GM13977 (cell line): ENCODE measurements at places on chromosomes 4 and X.
A peak's percentile ranks its signal among the peaks of the same experiment; 100 is the strongest.

DNA sequence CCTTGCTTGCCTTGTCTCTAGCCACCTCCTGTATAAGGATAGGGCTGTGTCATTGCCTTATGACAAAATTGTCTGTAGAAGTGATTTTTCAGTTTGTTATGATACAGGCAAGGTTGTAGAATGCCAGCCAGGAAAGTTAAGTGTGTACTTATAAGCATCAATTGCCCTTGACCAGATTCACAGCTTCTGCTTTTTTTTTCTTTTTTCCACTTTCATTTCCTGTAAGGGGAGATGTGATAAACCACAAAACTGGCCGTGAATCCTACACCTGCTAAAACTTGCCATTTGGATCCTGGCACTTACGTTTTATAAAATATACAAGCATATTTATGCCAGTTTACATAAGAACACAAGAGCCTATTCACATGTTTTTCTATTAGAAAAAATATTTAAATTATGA is 35.0 kb upstream of the BMPR1B start:
- no peak for DNase-seq

DNA sequence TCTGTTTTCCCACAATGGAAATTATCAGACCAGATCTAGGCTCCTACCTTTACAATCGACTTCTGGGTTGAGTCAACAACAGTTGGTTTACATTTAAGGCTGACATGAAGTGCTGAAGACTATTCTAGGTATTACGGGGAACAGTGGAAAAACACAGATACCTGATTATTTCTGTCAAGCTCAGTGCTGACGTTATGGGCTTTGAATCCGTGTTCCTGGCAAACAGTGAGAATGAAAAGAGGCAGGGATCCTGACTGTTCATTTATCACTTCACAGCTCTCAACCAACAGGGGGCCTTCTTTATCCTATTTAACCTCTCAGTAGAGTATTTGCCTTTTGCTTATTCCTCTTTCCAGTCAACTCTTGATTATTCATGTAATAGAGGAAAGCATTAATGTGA is 43.1 kb downstream of the TMEM164 start:
- no peak for DNase-seq

- DNase-seq = no peak
These were observed 390.3 kb downstream of the SH2D1A start for GRCh38 chrX:124736553-124737270.

GRCh38 chr4:164056426-164057142 is 562.1 kb downstream of the TMA16 start:
- DNase-seq = no peak

DNA sequence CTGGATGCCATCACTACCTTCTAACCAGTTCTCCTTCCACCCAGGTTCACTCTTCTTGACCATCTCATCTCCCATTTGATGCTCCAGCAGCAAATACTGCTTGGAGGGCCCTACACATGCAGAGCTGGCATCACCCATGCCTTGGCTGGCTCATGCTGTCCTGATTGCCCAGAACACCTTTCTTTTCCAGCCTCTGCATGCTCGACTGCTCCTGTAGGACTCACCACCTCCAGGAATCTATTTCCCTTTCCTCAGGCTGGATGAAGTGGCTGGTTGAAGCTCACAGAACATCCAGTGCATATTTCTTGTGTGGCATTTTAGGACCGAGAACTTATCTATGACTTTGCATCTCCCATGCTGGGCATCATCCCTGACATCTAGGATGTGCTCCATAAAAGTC is 148.3 kb downstream of the CPEB2 start:
- no peak for DNase-seq

- DNase-seq = no peak
These were observed 115.6 kb downstream of the ARAP2 start for GRCh38 chr4:36128689-36129088.

DNA sequence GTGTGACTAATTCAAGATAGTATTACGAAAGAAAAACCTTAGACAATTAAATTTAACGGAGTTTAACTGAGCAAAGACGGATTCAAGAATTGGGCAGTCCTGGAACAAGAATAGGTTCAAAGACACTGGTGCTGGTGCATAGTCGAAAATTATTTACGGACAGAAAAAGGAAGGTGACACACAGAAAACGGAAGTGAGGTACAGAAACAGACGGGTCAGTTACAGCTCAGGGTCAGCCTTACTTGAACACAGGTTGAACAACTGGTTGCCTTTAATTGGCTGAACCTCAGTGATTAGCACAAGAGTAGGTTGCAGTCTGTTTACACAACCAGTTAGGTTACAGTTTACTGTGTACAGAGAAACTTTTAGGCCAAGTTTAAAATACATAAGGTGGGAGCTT is 31.5 kb downstream of the KLHL8 start:
- DNase-seq = no peak

DNA sequence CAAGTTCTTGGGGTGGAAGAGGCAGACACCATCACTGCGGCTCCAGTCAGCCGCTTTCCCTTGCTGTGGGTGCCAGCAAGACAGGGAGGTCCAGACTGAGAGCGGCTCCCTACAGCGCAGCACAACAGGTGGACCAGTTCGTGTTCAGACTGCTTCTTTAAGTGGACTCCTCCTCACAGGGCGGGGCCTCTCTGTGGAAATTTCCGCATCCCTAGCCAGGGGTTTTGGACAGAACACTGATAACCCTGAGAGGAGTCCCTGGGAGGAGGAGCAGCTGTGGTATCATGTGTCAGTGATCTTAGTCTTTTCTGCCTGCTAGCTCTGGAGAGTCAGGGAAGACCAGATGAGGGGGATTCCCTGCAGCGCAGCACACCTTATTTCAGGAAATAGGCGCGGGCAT is 48.5 kb downstream of the MAGEC2 start:
- no peak for DNase-seq

- peak; percentile 7 for DNase-seq
These were observed 186.5 kb downstream of the MSL3 start for GRCh38 chrX:11944501-11944900.

DNA sequence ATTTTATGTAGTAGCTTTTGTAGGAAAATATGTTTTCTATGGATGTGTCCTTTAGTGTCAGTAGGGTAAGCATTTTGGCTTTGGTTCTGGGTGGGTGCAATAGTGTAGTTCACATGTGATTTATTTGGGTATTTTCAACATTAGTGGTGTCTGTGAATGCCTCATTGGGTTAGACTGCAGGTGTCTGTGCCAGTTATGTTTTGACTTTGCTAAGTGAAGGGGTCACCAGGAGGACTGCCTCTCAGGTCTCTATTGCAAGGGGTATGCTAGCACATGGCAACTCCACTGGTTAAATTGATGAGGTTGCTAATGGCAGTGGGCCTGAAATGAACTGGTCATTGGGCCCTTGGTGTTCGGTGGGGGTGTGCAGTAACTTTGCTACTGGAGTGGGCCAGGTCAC is 467.1 kb downstream of the NAF1 start:
- DNase-seq = no peak

- DNase-seq = no peak
These were observed 34.6 kb downstream of the MAP9 start for GRCh38 chr4:155342142-155342541.

- DNase-seq = peak; percentile 47
These were observed 8.8 kb upstream of the MGST2 start for GRCh38 chr4:139656614-139657486.

GRCh38 chrX:154890990-154891639 is 5.0 kb downstream of the F8A1 start:
- no peak for DNase-seq

DNA sequence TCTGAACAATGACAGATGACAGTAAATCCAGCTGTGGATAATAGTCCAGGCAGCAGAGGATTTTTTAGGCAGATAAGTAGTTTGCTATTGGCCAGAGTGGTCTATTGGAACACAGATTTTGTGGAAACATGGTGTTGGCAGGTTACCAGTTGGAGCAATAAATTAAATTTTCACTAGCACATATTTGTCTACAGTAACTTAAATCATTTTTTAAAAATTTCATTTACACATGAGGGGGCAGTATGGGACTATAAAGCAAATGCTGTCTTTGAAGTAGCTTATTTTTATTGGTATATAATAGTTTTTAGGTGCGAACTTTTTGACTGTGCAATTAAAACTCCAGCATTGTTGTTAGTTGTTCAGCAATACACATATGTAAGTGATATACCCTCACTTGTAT is 289.8 kb downstream of the ARHGAP10 start:
- DNase-seq = no peak

GRCh38 chrX:40035726-40036125 is 62.0 kb downstream of the BCOR start:
- no peak for DNase-seq

DNA sequence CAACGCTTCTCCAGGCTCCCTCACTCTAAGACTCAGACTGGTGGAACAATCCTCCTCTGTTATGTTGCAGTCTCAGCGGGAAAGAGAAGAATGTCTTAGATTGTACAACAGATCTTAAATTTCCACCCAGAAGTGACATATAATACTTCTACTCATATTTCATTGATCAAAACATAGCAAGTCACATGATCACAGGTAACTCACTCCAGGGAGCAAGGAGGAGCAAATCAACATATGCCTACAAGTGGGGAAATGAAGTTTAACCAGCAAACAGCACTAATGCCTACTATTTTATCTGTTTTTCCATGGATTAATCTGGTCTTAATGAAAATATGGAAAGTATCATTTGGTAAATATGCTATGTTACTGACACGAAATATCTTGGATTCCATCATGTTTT is 819.8 kb downstream of the CCSER1 start:
- DNase-seq = no peak

DNA sequence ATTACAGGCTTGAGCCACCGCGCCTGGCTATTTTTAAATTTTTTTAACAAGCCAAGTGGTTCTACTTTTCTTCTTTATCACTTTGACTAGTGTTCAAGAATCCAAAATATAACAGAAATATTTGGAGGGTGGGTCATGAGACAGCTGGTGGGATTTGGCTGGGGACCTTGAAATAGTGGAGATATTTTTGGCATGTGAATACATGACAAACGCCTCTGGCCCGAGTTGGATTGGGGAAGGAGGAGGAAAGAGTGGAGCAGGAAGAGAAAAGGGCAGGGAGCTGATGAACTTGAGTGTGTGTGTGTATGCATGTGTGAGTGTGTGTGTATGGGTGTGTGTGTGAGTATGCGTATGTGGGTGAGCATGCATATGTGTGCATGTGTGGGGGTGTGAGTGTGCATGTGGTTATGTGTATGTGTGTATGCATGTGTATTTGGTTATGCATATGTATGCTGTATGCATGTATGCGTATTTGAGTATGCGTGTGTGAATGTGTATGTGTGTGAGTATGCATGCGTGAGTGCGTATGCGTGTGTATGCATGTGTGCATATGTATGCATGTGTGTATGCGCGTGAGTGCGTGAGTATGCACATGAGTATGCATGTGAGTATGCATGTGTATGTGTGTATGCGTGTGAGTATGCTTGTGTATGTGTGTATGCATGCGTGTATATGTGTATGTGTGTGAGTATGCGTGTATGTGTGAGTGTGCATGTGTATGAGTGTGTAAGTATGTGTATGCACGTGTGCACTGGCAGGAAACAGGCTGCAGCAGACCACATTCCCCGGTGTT is 49.6 kb downstream of the JADE1 start:
- no peak for DNase-seq

DNA sequence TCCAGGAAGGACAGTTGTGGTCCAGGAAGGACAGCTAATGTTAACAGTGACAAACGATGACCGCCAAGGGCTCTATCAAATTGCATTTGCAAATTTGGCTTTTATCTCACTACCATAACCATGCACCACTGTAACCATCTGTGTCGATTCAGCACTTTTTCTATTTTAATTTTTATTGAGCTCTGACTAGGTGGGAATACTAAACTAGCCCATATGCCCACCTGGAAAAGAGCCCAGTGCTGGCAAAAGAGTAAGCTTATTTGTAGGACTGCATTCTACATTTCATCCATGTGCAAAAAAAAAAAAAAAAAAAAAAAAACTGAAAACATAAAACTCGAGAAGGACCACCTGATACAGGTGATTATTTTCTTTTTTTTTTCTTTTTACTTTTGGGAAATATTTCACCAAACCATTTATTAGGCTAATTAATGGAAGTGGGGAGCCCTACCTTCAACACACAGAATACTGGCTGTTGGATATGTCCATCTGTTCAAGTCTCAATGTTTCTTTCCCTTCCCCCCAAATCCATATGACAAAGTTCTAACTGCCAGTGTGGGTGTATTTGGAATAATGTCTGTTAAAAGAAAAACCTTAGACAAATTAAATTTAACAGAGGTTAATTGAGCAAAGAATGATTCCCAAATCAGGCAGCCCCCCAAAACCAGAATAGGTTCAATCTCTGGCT is 99.5 kb upstream of the MXRA5 start:
- no peak for DNase-seq

- no peak for DNase-seq
These were observed 2.8 kb upstream of the TLR8 start for GRCh38 chrX:12903646-12904045.

DNA sequence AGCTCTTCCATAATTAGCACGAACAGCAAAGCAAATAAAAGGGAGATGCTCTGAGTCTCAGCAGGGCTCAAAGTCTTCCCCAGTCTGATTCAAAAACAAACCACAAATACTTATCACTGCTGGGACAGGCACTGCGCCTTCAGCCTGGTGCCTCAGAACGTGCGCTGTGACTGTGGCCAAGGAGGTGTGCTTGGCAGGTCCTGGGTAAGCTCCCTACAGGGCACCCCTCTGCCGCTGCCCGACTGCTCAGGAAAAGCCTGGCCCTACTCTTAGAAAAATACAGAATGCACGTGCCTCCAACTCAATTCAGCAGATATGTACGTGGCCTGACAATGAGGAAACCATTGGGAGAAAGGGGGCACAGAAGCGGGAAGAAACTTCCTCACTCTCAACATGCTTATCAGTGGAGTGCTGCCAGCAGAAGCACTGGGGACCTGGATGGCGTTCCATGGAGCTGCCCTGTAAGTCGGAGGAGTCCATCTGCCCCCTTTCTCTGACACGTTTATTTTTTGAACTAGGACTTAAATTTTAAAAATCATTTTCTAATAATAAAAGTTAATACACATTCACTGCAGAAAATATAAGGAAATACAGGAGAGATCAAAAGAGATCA is 86.8 kb downstream of the GATB start:
- no peak for DNase-seq
